IMR-90 (cell line): ENCODE measurements at places on chromosomes 5 and 9. TPM values are rescaled to one million over a fixed set of nuclear protein-coding genes. Genes with fewer than 3 reads are reported as not detected.

DNA sequence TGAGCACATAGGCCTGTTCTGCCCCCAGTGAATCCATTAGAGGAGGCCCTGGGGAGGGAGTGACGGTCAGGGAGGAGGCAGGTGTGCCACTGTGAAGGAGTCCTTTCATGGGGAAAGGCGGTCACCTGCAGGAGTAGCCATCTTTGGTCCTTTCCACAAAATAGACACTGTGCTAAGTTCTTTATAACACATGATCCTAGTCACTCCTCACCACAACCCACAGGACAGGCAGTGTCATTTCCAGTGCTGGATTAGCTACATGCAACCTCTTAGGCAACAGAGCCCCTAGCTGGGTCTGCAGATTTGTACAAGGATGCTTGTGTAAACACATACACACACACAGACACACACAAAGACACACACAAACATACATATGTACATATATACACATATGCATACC lies 18.3 kb downstream of the DOCK2 start:
- no peak overlapping the region for H3K27ac ChIP-seq
- H3K4me1 ChIP-seq: peaks cover 12% of the 10 kb centered on the region
- no peak overlapping the region for H3K4me3 ChIP-seq
- DNase-seq: no peak

GRCh38 chr9:38641985-38642864 lies 21.8 kb upstream of the ANKRD18A start:
- H3K36me3 ChIP-seq: no peaks in the 10 kb centered on the region
- H3K27ac ChIP-seq: no peak overlapping the region
- DNase-seq: peak; percentile 22
- no peaks in the 10 kb centered on the region; the same call in 1 of the 2 replicates for H3K27me3 ChIP-seq
- H3K4me3 ChIP-seq: no peak overlapping the region
- H3K4me1 ChIP-seq: no peaks in the 10 kb centered on the region

GRCh38 chr9:137095664-137096517 lies 9.1 kb downstream of the MAN1B1 start:
- DNase-seq: no peak
- no peaks in the 10 kb centered on the region for H3K4me1 ChIP-seq
- H3K27ac ChIP-seq: no peak overlapping the region
- peaks cover 42% of the 10 kb centered on the region for H3K36me3 ChIP-seq

GRCh38 chr5:10351199-10351905 lies 2.1 kb upstream of the MARCHF6 start:
- H3K4me1 ChIP-seq: peaks cover 9% of the 10 kb centered on the region
- no peak overlapping the region for H3K27ac ChIP-seq
- H3K36me3 ChIP-seq: no peaks in the 10 kb centered on the region
- H3K4me3 ChIP-seq: no peak overlapping the region

LHX2 gene
- total RNA-seq: not detected in 2 replicates

DNA sequence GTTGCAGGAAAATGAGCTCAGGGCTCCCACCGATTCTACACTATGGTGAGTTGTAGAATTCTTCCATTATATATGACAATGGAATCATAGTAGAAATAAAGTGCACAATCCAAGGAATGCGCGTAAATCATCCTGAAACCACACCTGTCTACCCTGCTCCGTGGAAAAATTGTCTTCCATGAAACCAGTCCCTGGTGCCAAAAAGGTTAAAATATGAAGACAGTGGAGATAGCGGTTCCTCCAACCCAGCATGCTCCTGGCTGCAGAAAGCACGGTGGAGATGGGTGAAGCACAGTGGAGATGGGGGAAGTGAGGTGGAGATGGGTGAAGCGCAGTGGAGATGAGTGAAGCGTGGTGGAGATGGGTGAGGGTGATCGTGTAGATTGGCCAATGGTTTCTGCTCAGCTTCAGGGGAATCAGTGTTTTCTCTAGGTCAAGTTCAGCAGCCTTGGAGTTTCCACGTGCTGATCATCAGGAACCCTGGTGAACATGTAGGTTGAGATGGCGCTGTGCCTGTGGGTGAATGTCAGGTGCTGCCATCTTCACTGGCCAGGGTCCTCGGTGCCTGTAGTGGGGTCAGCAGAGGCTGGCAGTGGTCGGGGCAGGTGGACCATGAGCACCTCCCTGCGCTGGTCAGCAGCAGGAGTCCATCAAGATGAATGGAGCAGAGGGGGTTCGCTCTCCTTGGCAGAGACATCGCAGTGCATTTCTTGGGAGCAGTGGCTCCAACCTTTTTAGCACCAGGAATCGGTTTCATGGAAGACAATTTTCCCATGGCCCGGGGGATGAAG lies 20.3 kb downstream of the PAEP start:
- H3K27ac ChIP-seq: no peak overlapping the region
- no peak for DNase-seq
- H3K27me3 ChIP-seq: no peaks in the 10 kb centered on the region
- H3K36me3 ChIP-seq: no peaks in the 10 kb centered on the region
- H3K4me1 ChIP-seq: no peaks in the 10 kb centered on the region

DNM1 gene
- total RNA-seq: 11.4 and 13.6 TPM in 2 replicates
